CD4-positive, alpha-beta memory T cell (primary cell): ENCODE measurements at places on chromosomes 3 and 15. TPM values are rescaled to one million over a fixed set of nuclear protein-coding genes. Genes with fewer than 3 reads are reported as not detected.
A peak's percentile ranks its signal among the peaks of the same experiment; 100 is the strongest.

DNA sequence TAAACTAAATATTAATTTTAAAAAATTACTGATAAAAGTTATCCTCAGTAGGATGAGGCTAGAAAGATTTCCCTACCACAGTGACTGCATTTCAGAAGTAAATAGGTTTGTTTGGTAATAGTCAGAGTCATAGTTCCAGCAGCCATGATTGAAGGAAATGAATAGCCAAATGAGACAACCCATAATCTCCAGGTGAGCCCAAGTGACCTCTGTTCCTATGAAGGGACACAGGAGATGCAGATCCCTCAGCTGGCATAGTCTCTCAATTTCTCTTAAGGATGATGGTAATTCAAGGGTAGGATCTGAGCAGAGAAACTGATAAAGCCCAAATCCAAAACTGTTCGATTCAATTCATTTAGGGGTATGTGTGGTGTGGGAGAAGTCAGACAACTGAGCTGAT lies 461.8 kb downstream of the RAP2B start:
- DNase-seq: no peak

Gene ZNF660
- 0.61 TPM for total RNA-seq

Gene SENP5
- total RNA-seq: 44.3 TPM

Gene SERINC4
- total RNA-seq: 0.25 TPM

DNA sequence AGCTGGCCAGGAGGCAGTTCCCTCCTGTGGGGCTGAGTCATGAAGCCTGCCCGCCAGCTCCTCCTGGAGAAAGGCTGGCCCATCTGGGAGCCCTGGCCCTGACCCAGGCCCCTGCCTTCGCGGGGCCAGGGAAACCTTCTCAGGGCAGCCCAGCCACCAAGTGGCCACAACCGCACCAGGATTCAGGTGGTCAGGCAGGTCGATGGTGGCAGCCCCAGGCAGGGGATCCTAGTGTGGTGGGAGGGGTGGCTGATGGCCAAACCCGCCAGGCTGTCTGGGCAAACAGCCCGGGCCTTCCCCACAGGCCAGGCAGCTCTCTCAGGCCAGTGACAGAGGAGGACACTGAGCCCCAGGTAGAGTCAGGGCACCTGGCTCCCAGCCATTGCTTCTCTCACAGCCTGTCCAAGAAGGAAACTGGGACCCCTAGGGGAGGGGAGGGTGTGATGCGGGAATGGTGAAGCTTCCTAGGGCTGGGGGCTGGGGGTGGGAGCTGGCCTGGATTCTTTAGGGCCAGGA lies 1.2 kb downstream of the TWF2 start:
- no peak for DNase-seq

GRCh38 chr15:98904544-98904943 lies 103.0 kb downstream of the PGPEP1L start:
- peak; percentile 5 for DNase-seq

- DNase-seq: no peak
Observed at GRCh38 chr15:40273428-40273827, 9.4 kb downstream of the ANKRD63 start.
